Activated gamma-delta T cell treated with anti-CD3 and anti-CD28 coated beads, Interleukin-2, amount 50 U/mL, for 16 hours (primary cell): ENCODE measurements at places on chromosomes 5 and 9.

DNA sequence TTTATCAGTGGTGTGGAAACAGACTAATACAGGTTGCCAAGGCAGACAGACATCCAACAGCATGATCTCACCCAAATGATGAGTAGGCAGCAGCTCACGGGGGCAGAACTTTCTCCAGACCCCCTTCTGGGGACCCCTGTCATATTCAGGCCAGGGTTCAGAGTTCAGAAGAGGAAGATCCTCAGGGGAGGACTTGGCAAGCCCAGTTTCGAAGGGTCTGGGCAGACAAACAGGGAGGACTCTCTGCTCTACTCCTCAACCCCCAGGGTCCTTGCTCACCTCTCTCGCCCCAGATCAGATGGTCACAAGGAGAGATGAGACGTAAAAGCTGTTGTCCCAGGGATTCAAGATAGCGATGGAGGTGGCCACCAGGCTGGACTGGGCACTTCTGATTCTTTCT is 215.1 kb upstream of the MVB12B start:
- no peak for DNase-seq

GRCh38 chr9:127541865-127542264 is 70.2 kb upstream of the STXBP1 start:
- DNase-seq = no peak

- DNase-seq = no peak
Measured at GRCh38 chr9:113948891-113949570, 72.9 kb downstream of the ZNF618 start.

GRCh38 chr9:32359452-32359851 is 25.0 kb upstream of the ACO1 start:
- no peak for DNase-seq

- DNase-seq = no peak
Measured at GRCh38 chr9:135618866-135619598, 20.3 kb downstream of the GLT6D1 start.

GRCh38 chr5:127343866-127344265 is 53.3 kb downstream of the MEGF10 start:
- no peak for DNase-seq

DNA sequence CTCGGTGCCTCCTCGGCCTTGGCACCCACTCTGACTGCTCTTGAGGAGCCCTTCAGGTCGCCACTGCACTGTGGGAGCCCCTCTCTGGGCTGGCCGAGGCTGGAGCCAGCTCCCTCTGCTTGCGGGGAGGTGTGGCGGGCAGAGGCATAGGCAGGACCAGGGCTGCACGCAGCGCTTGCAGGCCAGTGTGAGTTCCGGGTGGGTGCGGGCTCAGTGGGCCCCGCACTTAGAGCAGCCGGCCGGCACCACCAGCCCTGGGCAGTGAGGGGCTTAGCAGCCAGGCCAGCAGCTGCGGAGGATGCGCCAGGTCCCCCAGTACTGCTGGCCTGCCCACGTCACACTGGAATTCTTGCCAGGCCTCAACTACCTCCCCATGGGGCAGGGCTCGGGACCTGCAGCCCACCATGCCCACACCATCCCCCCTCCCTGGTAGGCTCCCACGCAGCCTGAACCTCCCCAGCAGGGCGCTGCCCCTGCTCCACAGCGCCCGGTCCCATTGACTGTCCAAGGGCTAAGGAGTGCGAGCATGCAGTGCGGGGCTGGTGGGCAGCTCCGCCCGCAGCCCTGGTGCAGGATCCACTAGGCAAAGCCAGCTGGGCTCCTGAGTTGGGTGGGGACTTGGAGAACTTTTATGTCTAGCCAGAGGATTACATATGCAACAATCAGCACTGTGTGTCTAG is 602.9 kb upstream of the ST8SIA4 start:
- DNase-seq = no peak

- no peak for DNase-seq
Measured at GRCh38 chr9:121814594-121814993, 163.2 kb downstream of the DAB2IP start.

DNA sequence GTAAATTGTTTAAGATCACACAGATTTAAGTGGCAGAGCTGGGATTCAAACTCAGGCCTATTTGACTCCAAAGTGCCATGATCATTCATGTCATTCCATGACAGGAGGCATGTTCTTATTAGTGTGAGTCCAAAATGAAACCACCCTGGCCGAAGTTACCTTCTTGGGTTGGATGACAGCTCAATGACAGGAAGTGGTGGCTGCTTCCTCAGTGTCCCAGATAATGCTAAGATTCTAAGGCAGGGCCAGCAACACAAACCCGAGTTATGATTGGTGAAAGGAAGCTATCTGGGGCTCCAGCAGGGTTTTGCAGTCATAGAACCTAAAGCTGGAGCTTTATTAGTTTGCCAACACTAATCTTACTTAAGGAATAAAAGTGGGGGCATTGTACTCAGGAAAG is 340.4 kb downstream of the SLIT3 start:
- DNase-seq = no peak

- no peak for DNase-seq
Measured at GRCh38 chr5:163189023-163189553, 248.3 kb upstream of the CCNG1 start.

- DNase-seq = no peak
Measured at GRCh38 chr5:177592905-177593304, 902 bp downstream of the TMED9 start.

GRCh38 chr5:142654578-142655058 is 31.3 kb downstream of the FGF1 start:
- no peak for DNase-seq

GRCh38 chr5:107274571-107274970 is 396.2 kb downstream of the EFNA5 start:
- DNase-seq = no peak

DNA sequence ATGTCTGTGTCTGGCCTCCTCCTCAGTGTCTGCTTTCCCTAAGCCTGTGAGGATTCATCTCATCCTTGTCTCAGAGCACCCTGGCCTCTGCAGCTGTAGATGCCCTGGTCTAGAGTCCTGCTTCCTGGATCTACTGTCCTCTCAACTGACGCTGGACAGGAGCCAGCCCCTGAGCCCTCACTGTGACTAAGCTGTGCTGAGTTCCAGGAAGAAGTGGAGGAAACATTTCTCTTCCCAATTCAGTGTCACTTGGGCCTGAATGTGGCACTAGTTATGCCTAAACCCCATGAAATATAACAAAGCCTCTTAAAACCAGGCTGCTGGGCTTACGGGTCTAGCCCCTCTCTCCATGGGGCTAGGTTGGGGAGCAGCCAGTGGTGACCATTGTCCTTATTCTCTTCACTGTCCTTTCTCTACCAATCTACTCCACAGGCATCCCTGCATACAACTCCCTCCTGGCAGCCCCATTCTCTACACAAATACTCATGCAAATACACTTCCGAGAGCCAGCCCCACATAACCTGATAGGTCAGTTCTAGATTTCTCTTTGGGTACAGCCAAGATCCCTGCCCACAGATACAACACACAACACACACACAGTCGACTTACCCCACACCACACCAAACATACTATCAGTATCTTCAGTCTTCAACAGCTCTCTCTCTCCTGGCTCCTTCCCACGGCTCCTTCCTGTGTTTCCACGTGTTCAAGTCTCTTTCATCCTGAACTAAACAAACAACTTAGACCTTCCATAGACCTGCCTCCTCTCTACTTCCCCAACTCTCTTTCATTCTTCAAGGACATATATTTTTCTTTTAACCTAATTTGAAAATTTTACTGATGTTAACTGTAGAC is 220.8 kb downstream of the SNX18 start:
- DNase-seq = no peak

GRCh38 chr5:151257731-151258181 is 4.8 kb downstream of the GM2A start:
- DNase-seq = no peak

- DNase-seq = no peak
Measured at GRCh38 chr5:75348241-75348640, 11.2 kb downstream of the HMGCR start.

GRCh38 chr9:133151601-133152525 is 11.9 kb downstream of the GBGT1 start:
- DNase-seq = no peak

GRCh38 chr9:117706421-117707116 is 2.4 kb downstream of the TLR4 start:
- no peak for DNase-seq

DNA sequence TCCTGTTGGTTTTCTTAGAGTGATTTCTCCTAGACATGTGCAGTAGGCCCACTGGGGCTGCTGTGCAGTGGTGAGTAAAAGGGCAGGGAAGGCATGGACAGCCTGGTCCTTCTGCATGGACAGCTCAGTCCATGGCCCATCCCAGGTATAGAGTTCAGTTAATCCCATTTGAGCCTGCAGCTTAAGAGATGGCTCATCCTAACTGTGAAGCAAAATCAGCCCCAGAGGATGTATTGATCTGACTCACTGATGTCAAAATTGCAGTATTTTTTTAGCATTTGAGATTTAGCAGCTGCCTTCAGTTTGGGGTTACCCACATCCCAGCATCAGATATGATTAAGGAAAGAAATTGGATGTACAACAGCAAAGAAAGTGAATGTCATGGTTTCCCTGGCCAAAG is 93.4 kb downstream of the PDE6A start:
- no peak for DNase-seq
